ENCODE measurements at places on chromosomes 11 and 22. TPM values are rescaled to one million over a fixed set of nuclear protein-coding genes. Genes with fewer than 3 reads are reported as not detected.

KRTAP5-7 gene
- total RNA-seq = not detected

RAG2 gene
- total RNA-seq = not detected

TBX1 gene
- not detected for total RNA-seq

OR5W2 gene
- not detected for total RNA-seq

PGA4 gene
- not detected for total RNA-seq
